Sigmoid colon (tissue), 7 donors: ENCODE measurements at places on chromosomes 16 and 17. TPM values are rescaled to one million over a fixed set of nuclear protein-coding genes. Genes with fewer than 3 reads are reported as not detected.

Gene ATAD5
- total RNA-seq, result 1.2 TPM

Gene NLRP1
- 25.0 TPM for total RNA-seq

- H3K36me3 ChIP-seq, result no peaks in the 10 kb centered on the region
- peak; percentile 35 for DNase-seq
- no peak overlapping the region for H3K27ac ChIP-seq
- H3K4me3 ChIP-seq, result no peak overlapping the region
- H3K27me3 ChIP-seq, result no peaks in the 10 kb centered on the region
Observed at GRCh38 chr17:32516940-32517701, 30.3 kb downstream of the CDK5R1 start.

Gene IKZF3
- total RNA-seq, result 0.36 TPM

DNA sequence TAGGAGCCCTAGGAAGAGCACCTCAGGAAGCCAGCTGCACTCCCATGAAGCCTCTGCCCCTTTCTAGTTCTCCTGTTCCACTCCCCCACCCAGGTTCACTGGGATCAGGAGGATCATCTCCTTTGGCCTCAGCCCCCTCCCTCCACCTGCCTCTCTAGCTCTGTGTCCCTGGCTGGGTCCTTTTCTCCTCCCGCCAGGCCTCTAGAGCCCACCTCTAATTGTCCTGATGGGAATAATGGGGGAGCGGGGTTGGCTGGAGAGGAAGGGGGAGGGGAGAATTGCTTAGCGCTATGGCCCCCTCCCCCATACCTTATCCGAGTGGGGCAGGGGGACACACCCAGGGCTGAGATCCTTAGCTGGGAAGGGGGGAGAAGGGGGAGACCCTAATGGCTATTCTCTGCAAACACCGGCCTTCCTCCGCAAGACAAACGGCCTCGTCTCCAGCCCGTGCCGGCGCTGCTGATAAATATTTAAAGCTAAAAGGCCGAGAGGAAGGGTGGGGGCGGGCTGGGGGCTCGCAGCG lies 997 bp downstream of the HOXB7 start:
- peaks cover 58% of the 10 kb centered on the region for H3K4me1 ChIP-seq
- no peak for DNase-seq
- peak overlapping the region; percentile 81 for H3K27ac ChIP-seq
- peak overlapping the region; percentile 59 for H3K4me3 ChIP-seq
- H3K36me3 ChIP-seq, result no peaks in the 10 kb centered on the region

DNA sequence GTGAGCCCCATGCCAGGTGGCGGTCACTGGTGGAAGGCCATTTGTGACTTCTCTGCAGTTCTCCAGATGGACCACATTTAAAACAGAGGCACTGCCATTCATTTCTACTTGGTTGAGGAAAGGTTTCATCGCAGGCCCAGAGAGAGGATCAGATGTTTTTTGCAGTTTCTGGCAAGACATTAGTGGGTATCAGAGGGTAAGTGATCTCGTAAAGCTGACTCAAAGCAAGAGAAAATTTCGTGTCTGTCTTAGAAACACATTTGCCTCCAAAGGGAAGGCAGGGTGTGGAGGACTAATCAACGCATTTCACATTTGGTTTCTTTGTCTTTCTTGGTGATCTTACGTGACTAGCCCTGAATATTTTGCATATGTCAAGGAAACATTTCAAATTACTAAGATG lies 81.8 kb downstream of the PRKCB start:
- H3K4me3 ChIP-seq, result no peak overlapping the region
- no peak overlapping the region for H3K27ac ChIP-seq
- peaks cover 10% of the 10 kb centered on the region for H3K4me1 ChIP-seq
- no peaks in the 10 kb centered on the region for H3K36me3 ChIP-seq

Gene SPATA2L
- total RNA-seq, result 12.6 TPM

Gene CRYBA1
- not detected for total RNA-seq

DNA sequence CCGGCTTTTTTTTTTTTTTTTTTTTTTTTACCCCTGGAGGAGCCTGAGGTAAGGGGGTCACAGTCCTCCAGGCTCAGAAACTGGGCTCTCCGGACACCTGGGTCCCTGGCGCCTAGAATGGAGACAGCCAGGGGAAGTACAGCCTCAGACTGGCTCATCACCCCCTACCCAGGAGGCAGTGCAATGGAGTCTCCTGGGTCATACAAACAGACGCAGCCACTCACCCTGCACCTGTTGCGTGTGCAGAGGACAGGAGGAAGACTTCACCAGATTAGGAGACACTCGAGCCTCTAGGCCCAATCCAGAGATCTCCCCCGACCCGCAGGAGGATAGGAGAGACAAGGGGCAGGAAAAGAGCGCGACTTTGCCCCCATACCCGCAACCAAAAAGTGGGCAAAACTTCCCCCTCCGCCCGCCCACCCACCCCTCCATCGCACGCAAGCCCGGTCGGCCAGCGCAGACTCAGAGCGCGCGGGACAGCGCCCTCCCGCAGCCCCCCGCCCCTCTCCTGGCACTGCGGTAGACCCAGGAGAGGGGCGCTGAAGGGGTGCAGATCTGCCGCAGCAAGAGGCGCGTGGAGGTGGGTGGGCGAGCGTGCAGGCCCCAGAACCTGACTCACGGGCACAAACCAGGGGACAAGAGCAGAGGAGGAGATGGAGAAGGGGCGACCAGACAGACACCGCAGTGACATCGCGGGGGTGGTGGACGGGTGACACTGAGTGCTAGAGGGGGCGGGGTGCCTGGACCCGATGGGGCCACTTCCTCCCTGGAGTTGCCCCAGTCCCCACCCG lies 900 bp downstream of the HAP1 start:
- peaks cover 18% of the 10 kb centered on the region for H3K4me1 ChIP-seq
- peak overlapping the region; percentile 39 for H3K4me3 ChIP-seq
- peaks cover 51% of the 10 kb centered on the region for H3K27me3 ChIP-seq
- H3K27ac ChIP-seq, result no peak overlapping the region
- H3K36me3 ChIP-seq, result no peaks in the 10 kb centered on the region
- DNase-seq, result no peak

Gene SP2
- 4.3 TPM for total RNA-seq

DNA sequence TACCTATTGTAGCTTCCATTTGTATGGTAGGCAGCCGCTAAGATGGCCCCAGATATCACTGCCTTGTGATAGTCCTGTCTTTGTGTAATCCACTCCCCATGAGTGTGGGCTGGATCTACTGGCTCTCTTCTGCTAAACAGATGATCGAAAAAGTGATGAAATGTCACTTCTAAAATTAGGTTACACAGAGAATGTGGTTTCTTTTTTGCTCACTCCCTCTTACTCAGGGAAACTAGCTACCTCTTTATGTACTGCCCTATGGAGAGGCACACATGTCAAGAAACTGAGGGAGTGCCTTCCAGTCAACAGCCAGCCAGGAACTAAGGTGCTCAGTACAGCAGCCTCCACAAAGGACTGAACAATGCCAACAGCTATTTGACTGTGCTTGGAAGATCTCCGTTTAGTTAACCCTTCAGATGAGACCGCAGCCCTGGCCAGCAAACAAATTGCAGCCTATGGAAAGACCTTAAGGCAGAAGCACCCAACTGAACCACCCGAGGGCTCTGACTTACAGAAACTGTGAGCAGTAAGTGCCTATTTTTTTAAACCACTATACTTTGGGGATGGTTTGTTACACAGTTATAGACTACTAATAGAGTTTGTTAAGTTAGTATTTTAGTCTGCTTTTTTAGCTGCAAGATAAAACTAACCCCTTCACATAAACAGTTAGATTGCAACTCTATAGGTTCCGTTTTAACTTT lies 113.2 kb upstream of the MAF start:
- no peak overlapping the region for H3K27ac ChIP-seq
- no peak for DNase-seq
- no peaks in the 10 kb centered on the region for H3K27me3 ChIP-seq
- H3K36me3 ChIP-seq, result no peaks in the 10 kb centered on the region

DNA sequence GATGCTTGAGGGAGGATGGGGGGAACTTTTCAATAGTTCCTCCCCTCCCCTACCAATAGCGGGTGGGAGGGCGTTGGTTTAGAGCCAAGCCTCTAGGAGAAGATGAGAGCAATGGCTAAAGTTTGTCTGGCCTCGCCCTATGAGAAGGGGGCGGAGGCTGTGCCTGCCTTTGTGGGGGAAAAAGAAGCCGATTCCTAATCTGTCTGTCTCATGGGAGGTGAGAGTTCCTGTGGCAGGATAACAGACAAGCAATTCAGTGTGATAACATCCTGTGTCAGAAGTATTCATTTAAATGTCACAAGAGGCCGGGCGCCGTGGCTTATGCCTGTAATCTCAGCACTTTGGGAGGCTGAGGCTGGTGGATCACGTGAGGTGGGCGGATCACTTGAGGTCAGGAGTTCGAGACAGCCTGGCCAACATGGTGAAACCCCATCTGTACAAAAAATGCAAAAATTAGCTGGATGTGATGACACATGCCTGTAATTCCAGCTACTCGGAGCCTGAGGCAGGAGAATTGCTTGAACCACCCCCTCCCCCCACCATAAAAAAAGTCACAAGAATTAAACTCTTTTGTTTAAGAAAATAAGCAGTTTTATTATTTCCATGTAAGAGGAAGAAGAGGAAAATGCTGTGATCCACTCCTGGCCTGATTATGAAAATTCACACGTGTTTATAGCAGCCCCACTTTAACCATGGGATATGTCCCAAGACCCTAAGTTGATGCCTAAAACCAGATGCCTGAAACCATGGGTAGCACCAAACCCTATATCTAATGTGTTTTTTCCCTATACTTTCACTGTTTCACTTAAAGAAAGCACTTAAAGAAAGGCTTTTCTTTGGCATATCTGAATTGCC lies 1.7 kb downstream of the SLFN5 start:
- H3K36me3 ChIP-seq, result no peaks in the 10 kb centered on the region
- H3K4me3 ChIP-seq, result peak overlapping the region; percentile 71
- no peaks in the 10 kb centered on the region for H3K27me3 ChIP-seq
- DNase-seq, result peak; percentile 92
- no peaks in the 10 kb centered on the region for H3K4me1 ChIP-seq

DNA sequence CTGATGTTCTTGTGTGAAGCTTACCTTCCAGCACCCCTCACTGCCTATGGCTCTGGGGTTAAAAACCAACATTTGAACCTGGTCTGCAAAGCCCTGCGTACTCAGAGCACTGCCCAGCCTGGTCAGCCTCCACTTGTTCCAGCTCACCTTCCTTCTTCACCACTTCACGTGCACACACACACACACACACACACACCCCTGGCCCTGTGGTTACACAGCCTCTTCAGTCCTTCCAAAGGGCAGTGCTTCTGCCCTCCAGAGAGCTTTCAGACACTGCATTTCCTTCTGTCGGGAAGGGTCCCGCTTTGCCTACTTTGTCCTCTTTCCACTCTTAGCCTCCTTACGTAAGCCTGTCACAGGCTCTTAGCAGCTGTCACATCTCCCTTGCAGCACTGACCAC lies 9.6 kb upstream of the TMEM220 start:
- H3K36me3 ChIP-seq, result no peaks in the 10 kb centered on the region
- peak; percentile 52 for DNase-seq
- no peak overlapping the region for H3K27ac ChIP-seq
- H3K4me3 ChIP-seq, result no peak overlapping the region

DNA sequence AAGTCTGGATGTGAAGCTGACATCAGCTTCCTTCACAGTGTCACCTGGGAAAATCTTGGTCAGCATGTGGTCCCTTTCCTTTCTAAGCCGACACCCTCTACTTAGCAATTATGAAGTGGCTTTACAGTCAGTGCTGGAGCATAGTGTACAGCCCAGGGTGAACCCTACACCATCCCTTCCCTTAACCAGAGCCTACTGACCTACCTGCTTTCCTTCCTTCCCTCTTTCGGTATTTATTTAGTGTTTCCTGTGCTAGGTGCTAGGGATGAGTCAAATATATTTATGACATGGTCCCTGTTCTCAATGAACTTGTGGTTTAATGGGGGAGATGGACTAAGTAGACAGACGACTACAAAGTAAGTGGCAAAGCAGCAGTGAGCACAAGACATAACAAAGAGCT lies 77.5 kb downstream of the CDK5R1 start:
- no peaks in the 10 kb centered on the region for H3K27me3 ChIP-seq
- no peaks in the 10 kb centered on the region for H3K36me3 ChIP-seq
- no peaks in the 10 kb centered on the region for H3K4me1 ChIP-seq
- no peak for DNase-seq

DNA sequence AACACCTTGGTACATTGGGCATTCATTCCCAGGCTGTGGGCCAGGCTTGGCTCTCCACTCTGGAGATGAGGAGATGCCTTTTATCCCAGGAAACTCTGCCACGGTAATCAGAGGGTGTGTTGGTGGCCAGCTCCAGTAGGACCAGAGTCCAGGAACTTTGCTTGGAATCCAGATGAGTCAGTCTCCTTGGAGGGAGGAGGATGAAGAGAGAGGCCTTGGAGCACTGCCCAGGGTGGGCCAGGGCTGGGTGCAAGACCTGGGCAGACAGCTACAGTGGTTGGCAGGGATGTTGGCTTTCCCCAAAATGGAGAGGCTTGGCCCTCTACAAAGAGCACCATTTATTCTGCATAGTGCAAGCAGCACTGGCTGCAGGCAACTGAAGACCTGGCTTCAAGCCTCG lies 209.0 kb downstream of the RGS9 start:
- no peaks in the 10 kb centered on the region for H3K36me3 ChIP-seq
- DNase-seq, result no peak
- H3K27ac ChIP-seq, result no peak overlapping the region
- no peaks in the 10 kb centered on the region for H3K27me3 ChIP-seq

Gene RHBDL1
- 1.5 TPM for total RNA-seq

Gene MT3
- total RNA-seq, result not detected

Gene CRK
- total RNA-seq, result 88.7 TPM

GRCh38 chr16:23351360-23351759 lies 49.3 kb downstream of the SCNN1B start:
- H3K27me3 ChIP-seq, result no peaks in the 10 kb centered on the region
- DNase-seq, result peak; percentile 37
- no peaks in the 10 kb centered on the region for H3K4me1 ChIP-seq
- H3K36me3 ChIP-seq, result no peaks in the 10 kb centered on the region
- H3K27ac ChIP-seq, result no peak overlapping the region
- no peak overlapping the region for H3K4me3 ChIP-seq

DNA sequence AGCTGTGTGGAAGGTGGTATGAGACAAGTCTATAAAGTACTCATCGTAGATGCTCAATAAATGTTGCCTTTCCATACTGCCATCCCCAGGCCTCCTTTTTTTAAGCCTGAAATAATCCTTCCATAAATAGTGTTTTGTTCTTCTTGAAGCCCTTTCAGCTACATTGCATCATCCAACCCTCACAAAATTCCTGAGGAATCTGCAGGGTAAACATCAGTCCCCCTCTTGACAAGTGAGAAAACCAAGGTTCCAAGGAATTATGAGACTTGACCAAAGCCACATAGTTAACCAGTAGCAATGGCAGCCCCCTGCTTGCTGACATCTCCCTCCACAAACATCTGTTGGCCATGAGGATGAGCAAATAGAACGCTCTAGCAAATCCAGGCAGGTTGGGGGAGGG lies 89.7 kb upstream of the CCL1 start:
- H3K4me3 ChIP-seq, result no peak overlapping the region
- H3K36me3 ChIP-seq, result no peaks in the 10 kb centered on the region
- DNase-seq, result no peak
- H3K27ac ChIP-seq, result no peak overlapping the region
